ENCODE measurements at places on chromosomes 2 and 18. TPM values are rescaled to one million over a fixed set of nuclear protein-coding genes. Genes with fewer than 3 reads are reported as not detected.

The NEU2 gene
- total RNA-seq: not detected

The REG3G gene
- total RNA-seq: not detected

The BCS1L gene
- total RNA-seq: 40.0 TPM

The ABCA12 gene
- total RNA-seq: not detected

The FER1L5 gene
- not detected for total RNA-seq

The ABCG8 gene
- not detected for total RNA-seq

The ECEL1 gene
- total RNA-seq: not detected

The SLC4A3 gene
- 15.8 TPM for total RNA-seq

The GCKR gene
- total RNA-seq: 1.1 TPM

The DPP10 gene
- total RNA-seq: 0.48 TPM

The RAB17 gene
- 0.84 TPM for total RNA-seq

- DNase-seq: no peak
These were observed 23.9 kb downstream of the RBKS start for GRCh38 chr2:27866237-27866636.

DNA sequence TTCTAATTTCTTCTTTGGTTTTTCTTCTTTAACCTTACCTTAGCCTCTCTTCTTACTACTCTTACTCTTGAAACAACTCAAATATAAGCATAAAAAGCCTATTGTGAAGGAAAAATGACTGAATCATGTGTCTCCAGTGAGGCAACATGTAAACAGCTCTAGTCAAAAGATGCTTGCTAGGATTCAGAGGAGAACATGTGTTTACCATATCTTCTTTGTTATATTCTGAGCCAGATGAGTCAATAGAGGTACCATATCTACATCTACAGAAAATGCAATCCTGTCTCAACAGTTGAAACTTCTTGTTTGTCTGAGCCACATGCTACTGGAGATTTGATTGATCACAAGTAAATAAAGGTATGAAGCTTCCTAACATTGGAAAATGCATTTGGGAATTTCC is 15.9 kb upstream of the FIGN start:
- DNase-seq: no peak

- DNase-seq: no peak
These were observed 522.2 kb downstream of the PIK3C3 start for GRCh38 chr18:42477267-42477666.

DNA sequence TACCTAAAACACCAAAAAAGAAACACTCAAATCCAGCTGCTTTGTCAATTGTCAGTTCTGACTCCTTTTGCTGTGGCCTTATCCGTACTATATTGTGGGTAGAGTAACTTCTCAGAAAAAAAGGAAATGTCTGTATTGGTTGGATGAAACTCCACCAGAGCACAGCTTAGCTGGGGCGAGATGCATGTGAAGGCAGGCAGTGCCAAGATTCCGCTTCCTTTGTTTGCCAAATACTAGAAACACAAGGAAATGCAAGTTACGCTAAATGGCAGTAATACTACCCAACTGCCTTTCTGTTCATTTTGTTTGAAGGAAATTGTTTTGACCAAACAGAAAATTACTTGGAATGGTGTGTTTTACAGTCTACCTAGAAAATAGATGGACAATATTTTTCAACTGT is 10.0 kb downstream of the KLF11 start:
- DNase-seq: no peak

- DNase-seq: no peak
These were observed 91.9 kb downstream of the CABYR start for GRCh38 chr18:24230766-24231165.

- no peak for DNase-seq
These were observed 1.5 kb downstream of the CRYBA2 start for GRCh38 chr2:218991674-218992168.

DNA sequence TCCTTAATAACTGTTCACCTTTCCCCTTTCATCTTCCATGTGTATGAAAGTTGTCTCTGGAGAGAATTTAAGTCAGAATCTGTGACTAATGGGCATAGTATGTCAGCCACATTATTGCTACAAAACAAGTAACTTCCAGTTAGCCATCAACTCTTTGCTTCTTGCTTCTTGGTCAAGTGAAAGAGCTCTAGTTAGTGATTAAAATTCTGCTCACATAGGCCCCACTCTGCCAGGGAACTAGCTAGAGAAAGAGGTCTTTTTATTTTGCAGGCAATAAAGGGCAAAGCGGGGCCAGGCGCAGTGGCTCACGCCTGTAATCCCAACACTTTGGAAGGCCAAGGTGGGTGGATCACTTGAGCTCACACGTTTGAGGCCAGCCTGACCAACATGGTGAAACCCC is 64.6 kb downstream of the COLEC12 start:
- DNase-seq: no peak

DNA sequence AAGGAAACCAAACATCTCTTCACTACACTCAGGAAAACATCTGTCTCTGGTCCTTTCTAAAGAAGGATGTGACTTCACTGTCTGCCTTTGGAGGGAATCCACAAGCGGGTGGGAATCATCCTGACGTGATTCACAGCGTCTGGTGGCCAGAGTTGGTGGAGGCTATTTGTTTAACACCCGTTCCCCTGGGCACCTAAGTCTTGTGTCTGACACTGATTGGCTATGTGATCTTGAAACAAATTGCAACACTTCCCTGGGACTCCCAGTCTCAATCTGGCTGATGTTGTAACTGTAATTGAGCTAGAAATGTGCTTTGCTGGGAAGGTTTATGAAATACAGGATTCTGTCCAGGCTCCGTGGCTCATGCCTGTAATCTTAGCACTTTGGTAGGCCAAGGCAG is 28.8 kb upstream of the SIX3 start:
- DNase-seq: no peak

GRCh38 chr2:100754951-100755350 is 65.0 kb upstream of the NPAS2 start:
- DNase-seq: no peak

GRCh38 chr2:8680822-8681760 is 765 bp upstream of the ID2 start:
- DNase-seq: peak; percentile 74

- no peak for DNase-seq
These were observed 448.4 kb downstream of the SLC4A3 start for GRCh38 chr2:220075835-220076234.

- no peak for DNase-seq
These were observed 11.6 kb downstream of the TRPM8 start for GRCh38 chr2:233928594-233929351.

GRCh38 chr2:185984670-185985069 is 246.1 kb downstream of the FSIP2 start:
- DNase-seq: no peak

GRCh38 chr18:75546964-75547363 is 119.5 kb upstream of the SMIM21 start:
- no peak for DNase-seq

DNA sequence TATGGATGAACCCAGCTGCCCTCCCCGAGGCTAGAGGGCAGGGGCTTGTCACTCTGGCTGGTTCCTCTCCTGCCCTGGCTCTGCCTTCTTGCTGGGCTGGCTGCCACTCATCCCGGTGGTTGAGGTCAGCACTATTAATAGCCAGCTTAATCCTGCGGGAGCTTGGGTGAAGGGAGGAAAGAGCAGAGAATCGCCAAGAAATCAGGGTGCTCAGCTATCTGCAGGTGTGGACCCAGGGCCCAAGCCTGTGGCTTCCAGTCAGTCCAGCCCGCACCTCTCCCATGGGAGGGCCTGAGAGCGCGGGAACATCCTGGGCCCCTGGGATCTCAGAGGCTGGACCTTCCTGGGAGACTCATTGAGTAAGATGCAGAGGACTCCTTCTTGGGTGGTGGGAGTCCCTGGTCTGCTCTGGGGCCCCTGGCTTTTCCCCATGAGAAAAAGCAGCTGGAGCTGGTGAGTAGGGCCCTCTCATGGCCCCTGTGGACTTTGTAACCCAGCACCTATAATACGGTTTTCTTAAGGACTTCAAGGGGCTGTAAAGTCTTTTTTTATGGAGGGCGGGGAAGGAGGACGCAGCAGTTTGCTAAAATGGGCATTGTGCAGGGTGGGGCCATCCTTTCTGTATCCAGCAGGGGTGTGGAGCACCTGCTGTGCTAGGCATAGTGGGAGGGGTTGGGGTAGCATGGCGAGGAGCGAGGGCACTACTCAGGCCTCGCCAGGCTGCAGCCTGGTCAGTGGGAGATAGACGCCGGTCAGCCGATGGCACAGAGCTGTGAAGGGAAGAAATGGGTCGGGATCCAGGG is 27.4 kb upstream of the CNNM3 start:
- no peak for DNase-seq

GRCh38 chr2:74676331-74676730 is 22.3 kb downstream of the SEMA4F start:
- DNase-seq: no peak

GRCh38 chr2:157827377-157827776 is 48.8 kb downstream of the ACVR1 start:
- no peak for DNase-seq

GRCh38 chr2:236993-237539 is 26.8 kb downstream of the SH3YL1 start:
- no peak for DNase-seq

GRCh38 chr2:14261771-14262170 is 370.7 kb upstream of the LRATD1 start:
- no peak for DNase-seq

- DNase-seq: no peak
These were observed 429 bp downstream of the C2orf76 start for GRCh38 chr2:119366161-119366648.

- DNase-seq: no peak
These were observed 2.0 kb downstream of the PHLPP1 start for GRCh38 chr18:62717169-62717924.

DNA sequence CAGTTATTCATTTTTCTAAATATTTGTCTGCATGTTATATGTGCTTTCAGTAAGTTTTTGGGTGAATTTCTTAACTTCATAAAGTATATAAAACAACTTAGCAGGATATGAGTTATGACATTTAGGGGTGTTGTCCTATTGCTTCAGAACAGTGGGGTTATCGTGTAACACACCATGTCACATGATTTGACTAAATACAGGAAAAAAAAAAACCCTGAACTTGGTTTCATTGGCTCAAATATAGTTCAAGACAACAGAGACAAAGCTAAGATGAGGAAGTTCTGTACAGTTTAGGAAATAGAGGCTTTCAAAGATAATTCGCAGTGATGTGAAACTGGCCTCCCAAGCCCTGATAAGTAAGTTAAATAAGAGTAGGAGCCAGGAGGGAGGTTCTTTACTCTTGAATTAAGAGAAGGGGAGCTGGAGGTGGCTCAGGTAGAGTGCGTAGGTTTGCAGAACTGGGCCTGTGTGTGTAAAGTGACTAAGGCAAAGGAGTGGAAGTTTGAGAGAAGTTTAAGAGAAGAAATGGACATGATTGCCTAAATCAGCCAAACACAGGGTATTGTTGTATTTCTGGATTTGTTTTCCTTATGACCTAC is 53.9 kb downstream of the LIMS1 start:
- no peak for DNase-seq

GRCh38 chr2:158788951-158789350 is 6.2 kb upstream of the DAPL1 start:
- DNase-seq: no peak

DNA sequence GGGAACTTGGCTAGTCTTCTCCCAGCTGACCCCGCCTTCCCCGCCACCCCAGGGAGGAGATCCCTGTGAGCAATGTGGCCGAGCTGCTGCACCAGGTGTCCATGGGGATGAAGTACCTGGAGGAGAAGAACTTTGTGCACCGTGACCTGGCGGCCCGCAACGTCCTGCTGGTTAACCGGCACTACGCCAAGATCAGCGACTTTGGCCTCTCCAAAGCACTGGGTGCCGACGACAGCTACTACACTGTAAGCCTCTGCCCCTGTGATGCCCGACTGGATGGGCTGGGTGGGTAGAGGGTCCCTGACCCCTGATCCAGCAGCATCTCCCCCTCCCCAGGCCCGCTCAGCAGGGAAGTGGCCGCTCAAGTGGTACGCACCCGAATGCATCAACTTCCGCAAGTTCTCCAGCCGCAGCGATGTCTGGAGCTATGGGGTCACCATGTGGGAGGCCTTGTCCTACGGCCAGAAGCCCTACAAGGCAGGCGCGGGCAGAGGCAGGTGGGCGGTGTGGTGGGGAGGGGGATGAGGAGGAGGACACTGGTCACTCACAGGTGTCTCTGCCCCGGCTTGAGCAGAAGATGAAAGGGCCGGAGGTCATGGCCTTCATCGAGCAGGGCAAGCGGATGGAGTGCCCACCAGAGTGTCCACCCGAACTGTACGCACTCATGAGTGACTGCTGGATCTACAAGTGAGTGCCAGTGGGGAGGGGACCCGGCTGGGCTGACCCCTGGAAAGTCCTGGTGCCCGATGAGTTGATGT is 24.2 kb downstream of the ZAP70 start:
- DNase-seq: no peak

GRCh38 chr2:173326806-173327205 is 27.9 kb upstream of the CDCA7 start:
- DNase-seq: no peak

DNA sequence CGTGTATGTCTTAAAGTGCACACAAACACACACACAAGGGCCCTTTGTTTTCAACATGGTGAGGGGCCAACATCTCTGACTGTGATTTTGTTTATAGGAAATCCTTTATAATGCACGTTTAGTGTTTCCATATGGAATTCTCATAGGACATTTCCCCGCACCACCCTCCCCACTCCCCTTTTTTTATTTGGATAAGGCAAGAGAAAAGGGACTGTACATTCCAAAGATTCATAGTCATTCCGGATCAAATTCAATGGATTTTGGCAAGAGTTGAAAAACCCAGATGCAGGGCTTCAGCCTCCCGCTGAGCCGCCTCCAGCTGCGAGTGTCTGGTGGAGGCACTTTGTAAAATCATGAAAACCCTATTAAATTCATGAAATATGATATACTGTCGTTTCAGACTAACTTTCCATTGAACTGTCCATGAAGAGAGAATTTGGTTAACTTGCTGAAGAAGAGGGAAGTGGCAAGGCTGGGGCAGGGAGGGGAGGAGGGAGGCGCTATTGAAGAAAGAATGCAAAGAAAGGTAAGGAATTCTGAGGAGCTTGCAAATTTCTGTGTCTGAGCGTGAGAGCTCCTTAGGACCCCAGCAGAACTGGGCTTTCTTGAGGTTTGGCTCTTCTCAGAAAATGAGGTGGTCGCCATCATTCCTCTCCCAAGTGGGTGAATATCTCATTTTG is 25.8 kb upstream of the SLC14A2 start:
- no peak for DNase-seq

- no peak for DNase-seq
These were observed 675.2 kb upstream of the ID2 start for GRCh38 chr2:8006626-8007025.

DNA sequence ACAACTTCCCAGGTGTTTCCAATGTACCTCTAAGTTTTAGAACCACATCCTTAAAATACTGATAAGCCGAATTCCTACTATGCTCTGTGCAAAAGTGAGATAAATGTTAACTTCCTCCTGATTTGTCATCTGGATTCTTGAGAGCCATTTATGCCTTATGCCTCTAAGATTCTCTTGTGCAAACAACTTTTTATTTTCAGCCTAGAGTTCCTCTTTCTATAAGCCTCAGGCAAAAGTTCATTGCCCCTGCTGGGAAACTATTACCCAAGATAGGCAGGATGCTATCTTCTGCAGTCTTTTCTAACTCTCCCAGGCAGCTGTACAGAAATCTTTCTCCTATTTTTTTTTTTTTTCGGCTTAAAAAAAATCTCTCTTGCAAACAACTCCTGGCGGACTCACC is 216.1 kb downstream of the KCNJ3 start:
- DNase-seq: no peak

GRCh38 chr2:77797088-77797487 is 274.9 kb upstream of the LRRTM4 start:
- DNase-seq: no peak

All from omental fat pad (tissue), 4 donors.